Esophagus squamous epithelium (tissue), 5 donors: ENCODE measurements at places on chromosomes 1 and 21.

DNA sequence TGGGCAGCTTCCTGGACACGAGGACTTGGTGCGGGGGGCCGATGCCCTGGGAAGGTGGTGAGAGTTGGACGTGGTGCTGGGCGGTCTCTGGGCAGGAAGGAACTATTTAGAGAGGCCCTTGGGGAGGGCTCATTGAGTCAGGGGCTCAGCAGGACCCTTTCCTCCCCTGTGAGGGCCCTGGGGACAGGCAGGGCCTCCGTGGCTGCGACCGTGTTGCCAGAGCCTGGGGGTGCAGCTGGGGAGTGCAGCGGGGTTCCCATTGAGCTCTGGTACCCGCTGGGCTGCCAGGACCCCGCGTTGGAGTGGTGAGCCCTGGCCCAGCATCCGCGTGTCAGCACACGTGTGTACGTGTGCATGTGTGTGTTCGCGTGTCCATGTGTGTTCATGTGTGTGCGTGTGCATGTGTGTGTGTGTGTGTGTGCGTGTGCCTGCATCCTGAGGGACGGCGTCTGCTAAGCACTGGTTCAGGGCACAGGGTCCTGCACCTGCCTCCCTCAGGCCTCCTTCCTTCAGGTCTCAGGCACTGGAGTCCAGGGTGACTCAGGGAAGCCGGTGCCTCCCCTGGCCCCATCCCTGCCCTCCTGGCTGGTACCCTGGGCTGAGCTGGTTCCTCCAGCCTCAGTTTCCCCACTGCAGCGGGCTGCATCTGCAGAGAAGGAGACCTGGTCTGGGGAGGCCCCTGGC, 10.7 kb downstream of the RNF223 start:
- DNase-seq = no peak

GRCh38 chr21:36882776-36883175, 83.7 kb downstream of the HLCS start:
- no peak for DNase-seq

DNA sequence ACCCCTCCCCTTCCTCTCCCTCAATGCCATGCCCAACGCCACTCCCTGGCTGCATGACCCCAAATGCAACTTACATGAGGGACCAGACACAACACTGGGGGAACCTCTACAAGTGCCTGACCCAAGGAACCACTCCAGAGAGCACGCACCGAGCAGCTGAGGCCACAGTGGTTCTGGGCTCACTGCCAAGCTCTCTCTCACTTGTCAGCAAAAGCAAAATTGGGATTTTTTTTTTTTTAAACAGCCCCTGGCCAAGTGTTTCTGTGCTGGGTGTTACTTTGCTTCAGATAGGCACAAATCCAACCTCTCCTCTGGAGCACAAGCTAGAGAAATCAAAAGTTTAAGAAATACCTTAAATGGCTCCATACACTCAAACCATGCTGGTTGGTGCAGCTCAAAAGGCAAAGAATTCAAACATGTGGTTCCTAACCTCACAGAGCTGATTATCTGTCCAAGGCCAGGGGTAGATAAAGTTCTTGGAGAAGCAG, 363.0 kb downstream of the SETD4 start:
- DNase-seq = no peak

DNA sequence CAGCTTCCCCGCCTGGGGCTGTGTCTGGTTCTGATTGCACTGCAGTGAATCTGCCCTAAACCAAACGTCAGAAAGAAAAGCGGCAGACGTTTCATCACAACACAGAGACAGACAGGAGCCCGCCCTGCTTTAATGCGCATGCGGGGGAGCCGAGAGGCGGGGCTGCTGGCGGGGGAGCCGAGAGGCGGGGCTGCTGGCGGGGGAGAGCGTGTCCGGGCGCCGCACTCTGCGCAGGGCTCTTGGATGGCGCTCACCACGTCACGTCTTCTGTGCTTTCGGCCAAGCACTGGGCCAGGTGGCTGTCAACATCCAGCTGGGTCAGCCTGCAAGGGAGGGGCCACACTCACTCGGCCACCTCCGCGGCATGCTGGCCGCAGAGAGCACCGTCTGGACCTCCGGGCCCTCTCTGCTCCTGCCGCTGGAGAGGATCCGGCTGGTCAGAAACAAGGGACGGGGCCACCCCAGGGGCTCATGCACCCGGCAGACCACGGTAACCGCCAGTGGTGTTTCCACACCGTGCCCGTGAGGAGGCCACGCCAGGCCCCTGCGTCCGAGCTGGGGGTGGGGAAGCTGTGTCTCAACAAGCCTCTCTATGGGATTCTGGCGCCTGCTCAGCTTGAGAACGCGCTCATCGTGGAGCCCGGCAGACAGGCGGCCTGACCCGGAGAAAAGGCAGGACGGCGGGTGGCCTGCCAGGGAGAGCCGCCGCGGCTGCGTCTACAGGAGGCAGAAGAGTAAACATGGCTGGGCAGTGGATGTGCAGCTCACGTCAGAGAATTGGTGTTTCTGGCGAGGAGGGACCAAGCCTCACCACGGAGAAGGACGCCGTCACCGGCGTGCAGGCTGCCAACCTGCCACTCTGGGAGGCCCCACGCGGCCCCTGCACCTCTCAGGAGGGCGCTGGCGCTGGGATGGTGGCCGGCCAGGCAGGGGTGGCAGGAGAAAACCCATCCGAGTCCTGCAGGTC, 4.8 kb downstream of the FAAP20 start:
- peak; percentile 78 for DNase-seq

GRCh38 chr21:39555911-39556590, 56.7 kb upstream of the B3GALT5 start:
- no peak for DNase-seq

GRCh38 chr1:7248549-7249199, 463.4 kb downstream of the CAMTA1 start:
- DNase-seq = no peak

- DNase-seq = no peak
Observed at GRCh38 chr1:96357141-96357765, 364.3 kb upstream of the PTBP2 start.

DNA sequence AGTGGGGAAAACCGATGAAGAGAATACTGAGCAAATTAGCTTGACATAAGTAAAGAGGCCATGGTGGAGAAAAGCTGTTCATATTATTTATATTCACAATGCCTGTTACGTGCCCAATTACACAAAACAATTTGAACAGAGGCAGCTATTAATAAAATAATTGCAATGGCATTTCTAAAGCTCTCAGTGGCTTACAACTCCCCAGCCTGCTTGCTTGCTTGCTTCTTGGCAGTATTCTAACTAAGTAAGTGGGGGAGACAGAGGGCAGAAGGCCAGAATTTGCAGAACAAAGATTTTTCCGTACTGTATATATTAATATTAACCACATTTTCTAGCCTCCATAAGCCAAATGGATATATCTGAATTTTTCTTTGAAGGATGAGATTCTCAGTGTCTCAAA, 12.9 kb downstream of the PTPN14 start:
- DNase-seq = no peak

- no peak for DNase-seq
Observed at GRCh38 chr1:97770376-97770775, 150.5 kb downstream of the DPYD start.

DNA sequence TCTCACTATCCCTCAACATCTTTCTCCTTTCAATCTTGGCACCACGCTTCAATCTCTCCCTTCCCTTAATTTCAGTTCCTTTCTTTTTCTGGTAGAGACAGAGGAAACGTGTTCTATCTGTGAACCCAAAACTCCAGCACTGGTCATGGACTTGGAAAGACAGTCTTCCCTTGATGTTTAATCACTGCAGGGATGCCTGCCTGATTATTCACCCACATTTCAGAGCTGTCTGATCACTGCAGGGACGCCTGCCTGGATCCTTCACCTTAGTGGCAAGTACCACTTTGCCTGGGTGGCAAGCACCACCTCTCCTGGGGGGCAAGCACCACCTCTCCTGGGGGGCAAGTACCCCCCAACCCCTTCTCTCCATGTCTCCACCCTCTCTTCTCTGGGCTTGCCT, 27.8 kb downstream of the SELL start:
- no peak for DNase-seq

DNA sequence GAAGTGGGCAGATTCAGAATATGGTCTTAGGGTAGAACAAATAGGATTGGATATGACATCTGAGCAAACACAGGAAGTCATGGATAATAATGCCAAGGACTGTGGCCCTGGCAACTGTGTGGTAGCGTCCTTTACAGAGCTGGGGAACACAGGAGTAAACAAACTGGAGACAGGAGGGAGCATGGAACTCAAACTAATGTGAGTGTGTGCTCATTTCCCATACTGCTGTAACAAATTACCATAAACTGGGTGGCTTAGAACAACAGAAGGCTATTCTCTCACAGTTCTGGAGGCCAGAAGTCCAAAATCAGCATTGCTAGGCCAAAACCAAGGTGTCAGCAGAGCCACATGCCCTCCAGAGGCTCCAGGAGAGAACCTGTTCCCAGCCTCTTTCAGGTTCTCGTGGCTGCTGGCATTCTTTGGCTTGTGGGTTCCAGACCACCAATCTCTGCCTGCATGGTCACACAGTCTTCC, 106.4 kb downstream of the TGFBR3 start:
- no peak for DNase-seq

DNA sequence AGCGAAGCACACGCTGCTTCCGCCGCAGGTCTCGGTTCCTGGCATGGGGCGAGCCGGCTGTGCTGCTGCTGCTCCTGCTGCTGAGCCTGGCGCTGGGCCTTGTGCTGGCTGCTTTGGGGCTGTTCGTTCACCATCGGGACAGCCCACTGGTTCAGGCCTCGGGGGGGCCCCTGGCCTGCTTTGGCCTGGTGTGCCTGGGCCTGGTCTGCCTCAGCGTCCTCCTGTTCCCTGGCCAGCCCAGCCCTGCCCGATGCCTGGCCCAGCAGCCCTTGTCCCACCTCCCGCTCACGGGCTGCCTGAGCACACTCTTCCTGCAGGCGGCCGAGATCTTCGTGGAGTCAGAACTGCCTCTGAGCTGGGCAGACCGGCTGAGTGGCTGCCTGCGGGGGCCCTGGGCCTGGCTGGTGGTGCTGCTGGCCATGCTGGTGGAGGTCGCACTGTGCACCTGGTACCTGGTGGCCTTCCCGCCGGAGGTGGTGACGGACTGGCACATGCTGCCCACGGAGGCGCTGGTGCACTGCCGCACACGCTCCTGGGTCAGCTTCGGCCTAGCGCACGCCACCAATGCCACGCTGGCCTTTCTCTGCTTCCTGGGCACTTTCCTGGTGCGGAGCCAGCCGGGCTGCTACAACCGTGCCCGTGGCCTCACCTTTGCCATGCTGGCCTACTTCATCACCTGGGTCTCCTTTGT, 2.6 kb downstream of the TAS1R3 start:
- no peak for DNase-seq

- no peak for DNase-seq
Observed at GRCh38 chr1:42191319-42191718, 26.8 kb upstream of the GUCA2A start.
